ENCODE measurements at places on chromosomes 6 and 20.

- DNase-seq, result no peak
These were observed 44.5 kb upstream of the PHACTR3 start for GRCh38 chr20:59559863-59560262.

DNA sequence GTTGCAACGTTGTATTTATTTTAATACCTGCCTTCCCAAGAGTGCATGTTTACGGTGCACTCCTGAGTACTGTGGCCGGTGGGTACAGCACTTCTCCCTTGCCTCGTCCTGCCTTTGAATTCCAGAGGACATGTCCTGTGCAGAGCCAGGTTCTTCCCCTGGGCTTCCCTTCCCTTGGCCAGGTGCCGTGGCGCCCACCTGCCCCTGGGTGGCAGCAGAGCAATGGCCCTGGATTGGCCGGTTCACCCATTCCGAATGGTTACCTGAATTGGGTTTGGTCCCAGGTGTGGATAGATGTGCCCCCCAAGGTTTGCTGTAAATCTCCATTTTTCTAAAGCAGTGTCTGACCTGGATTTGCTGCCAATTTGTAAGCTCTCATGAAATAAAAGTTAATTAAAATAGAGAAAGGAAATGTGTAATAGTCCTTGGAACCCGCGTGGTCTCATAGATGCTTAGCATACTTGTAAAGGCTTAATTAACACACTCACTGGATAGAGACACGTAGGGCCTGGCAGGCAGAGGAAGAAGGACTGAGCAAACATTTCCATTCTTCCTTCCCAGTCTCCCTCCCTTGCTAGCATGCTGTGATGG, 40.6 kb downstream of the DTD1 start:
- DNase-seq, result no peak

GRCh38 chr6:156193381-156193780, 583.8 kb upstream of the ARID1B start:
- DNase-seq, result no peak

- DNase-seq, result no peak
These were observed 171.0 kb downstream of the BCKDHB start for GRCh38 chr6:80277501-80277900.

DNA sequence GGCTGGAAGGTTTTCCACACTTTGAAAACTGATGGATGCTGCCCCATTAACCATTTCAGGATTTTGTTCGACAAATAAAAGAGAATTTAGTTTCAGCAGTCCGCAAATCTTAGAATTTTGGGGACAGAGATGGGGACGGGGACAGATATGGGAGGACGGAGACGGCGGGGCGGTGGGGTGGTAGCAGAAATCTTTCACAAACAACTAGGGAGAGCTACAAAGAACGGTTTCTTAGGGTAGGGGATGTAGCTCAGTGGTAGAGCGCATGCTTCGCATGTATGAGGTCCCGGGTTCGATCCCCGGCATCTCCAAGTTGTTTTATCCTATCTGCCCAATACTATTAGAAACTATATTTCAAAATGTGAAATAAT, 15.1 kb downstream of the HMGN4 start:
- peak; percentile 58 for DNase-seq

GRCh38 chr20:21179757-21180156, 53.9 kb downstream of the KIZ start:
- no peak for DNase-seq

GRCh38 chr20:10676518-10676917, 2.7 kb upstream of the JAG1 start:
- no peak for DNase-seq

DNA sequence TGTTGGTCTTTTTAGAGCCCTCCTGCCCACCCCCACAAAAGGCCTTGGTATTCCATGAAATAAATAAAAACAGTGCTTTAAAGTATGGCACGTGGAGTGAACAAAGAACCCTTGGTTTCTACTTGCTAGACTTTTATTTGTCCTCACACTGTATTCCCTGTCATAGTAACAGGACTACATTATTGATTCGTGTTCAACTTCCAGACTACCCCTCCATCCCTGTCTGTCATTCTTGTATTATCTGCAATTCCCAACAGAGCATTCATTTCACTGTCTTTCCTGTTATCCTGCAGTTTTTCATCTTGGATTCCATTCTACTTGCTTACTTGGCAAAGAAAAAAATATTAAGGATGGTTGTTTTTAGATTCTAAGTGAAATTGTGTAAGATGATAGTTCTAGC, 307.4 kb upstream of the CNR1 start:
- DNase-seq, result no peak

DNA sequence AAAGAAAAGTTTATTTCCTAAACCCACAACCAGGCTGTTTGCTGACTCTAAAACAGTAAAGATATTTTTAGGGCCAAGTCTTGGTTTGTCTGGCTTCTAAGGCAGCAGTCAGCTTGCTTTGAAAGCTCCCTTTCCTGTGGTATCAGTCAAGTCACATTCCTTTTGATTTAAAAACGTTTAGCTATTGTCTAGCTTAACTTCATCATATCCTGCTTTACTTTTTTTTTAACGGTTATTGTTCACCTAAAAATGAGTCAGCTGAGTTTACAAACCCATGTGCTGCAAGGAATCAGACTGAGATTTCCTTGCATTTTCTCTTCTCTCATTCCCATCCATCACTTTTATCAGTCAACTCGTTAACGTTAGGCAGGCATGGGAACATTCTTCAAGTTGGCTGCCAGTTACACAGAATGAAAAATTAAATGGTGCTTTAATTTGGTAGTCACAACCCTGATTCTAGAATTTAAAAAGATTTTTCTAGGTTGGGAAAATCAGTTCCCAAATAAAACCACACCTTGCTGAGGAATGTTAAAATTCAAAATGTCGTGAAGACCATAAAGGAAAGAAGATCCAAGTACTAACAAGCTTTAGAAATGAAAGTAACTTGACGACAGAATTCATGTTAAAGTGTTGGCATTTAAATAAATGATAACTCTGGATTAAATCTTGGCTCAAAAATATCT, 45.9 kb downstream of the ELOVL5 start:
- peak; percentile 35 for DNase-seq

DNA sequence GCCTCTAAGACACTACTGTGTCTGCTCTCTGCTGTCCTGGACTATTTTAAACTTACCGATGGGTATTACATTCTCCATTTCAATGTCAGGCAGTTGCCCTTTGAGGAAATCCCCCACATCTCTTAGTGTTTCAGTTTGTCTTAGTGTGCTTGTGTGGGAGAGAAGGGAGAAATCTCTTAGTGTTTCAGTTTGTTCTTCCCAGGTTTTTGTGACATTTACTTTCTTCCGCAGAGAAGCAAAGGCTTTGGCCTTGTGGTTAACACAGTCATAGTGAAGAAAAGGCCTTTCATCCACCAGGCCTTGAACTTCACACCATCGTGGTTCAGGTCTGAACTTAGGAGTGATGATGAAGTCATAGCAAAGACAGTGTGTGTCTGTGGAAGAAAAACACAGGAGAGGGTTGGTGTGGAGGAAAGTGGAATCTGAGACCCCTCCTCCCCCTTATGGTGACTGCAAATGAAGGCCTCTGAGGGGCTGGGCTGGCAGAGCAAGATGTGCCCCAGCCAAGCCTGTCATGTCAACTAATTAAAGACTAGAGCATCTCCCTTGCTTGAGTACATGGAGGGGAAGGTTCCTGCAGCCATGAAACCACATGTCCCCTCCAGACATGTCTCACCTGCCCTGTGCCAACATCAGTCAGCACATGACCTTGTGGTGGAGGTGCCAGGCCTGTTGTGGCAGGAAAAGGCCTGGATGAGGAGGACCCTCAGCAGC, 23.9 kb downstream of the RAET1L start:
- no peak for DNase-seq

- no peak for DNase-seq
These were observed 92.7 kb upstream of the ARMC2 start for GRCh38 chr6:108755257-108756240.

DNA sequence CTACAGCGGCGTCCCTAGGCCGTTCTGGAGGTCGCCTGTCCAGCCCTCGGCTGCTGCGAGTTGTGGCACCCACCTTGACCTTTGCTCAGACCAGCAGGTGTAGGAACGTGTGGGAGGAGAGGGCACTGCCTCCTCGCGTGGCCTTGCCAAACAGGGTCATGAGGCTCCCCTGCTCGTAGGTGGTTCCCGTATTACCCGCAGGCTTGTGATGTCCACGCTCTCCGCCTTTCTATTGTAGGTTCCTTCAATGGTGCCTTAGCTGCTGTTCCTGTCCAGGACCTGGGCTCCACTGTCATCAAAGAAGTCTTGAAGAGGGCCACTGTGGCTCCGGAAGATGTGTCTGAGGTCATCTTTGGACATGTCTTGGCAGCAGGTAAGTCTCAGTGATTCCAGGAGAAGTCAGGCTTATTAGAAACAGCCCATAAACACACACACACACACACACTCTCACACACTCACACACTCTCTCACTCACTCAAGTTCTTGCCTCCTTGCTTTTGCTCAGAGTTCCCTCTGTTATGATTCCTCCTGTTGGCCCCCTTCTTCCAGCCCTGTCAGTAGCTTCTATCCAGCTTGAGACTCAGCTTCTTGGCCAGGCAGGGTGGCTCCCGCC, 942 bp downstream of the ACAT2 start:
- no peak for DNase-seq

GRCh38 chr6:11251553-11252360, 19.3 kb upstream of the NEDD9 start:
- no peak for DNase-seq

GRCh38 chr6:137896647-137897046, 29.6 kb downstream of the TNFAIP3 start:
- DNase-seq, result no peak

DNA sequence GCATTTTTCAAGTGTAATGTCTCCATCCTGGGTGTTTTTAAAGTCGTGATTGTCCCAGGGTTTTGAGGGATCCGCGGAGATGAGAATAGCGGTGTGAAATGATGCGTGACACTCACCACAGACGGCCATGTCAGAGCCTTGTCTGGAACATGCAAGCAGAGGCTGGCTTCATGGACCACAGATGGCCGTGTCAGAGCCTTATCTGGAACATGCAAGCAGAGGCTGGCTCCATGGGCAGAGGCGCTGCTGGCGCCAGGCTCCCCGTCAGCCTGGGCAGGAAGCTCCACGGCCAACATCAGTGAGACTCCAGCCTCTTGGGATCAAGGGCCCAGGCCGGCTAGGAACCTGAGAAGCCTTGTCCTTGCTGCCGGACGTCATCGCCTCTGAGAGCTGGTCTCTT, 7.7 kb upstream of the MRGBP start:
- DNase-seq, result no peak

GRCh38 chr6:7692453-7692784, 33.5 kb upstream of the BMP6 start:
- DNase-seq, result no peak

DNA sequence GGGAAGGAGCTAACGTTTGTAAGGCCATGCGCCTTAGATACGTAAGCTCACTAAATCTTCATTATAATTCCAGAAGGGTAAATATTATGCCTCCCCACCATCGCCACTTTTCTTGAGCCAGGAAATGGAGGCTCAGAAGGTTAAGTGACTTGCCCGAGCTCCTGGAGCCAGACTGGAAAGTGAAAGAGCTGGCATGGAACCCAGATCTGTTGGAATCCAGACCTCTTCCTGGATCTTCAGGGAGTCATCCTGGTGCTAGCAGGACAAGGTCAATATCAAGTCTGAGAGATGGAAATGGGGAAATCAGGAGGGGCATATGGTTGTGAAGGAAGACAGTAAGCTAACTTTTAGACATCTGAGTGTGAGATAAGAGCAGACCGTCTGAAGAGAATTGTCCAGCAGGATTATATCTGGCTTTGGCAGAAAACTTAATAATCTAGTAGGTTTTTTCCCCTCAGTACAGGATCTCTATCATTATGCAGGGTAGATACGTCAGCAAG, 6.2 kb downstream of the TMEM200A start:
- DNase-seq, result no peak

DNA sequence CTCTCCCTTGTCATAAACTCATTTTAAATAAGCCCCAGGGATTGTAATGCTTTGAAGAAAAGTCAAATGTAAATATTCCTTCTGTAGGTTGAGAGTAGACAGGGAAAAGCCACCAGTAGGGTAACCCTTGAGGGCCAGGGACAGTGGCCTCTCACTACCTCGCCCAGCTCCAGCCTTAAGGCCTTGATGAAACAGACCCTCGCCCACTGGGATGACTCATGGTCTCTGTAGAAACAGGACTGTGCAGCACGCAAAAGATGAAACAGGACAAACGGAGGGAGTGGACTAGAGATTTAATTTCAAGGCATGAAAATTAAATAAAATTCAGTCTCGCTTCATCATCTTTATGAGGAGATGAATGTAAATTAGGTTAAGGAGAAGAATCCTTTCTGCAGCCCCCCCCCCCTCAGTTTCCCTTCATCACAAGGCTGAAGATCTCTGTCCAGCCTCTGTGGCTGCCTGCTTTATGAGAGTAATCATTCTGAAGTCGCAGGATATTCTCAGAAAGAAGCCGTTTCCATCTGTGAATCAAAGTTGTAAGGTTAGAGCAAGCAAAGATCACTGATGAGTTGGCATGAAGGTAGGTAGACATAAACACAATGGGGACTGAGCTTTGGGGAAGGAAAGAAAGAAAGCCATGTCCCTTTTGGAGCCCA, 60.4 kb downstream of the TMEM200A start:
- no peak for DNase-seq

- no peak for DNase-seq
These were observed 118.1 kb upstream of the TMEM181 start for GRCh38 chr6:158441716-158442215.

DNA sequence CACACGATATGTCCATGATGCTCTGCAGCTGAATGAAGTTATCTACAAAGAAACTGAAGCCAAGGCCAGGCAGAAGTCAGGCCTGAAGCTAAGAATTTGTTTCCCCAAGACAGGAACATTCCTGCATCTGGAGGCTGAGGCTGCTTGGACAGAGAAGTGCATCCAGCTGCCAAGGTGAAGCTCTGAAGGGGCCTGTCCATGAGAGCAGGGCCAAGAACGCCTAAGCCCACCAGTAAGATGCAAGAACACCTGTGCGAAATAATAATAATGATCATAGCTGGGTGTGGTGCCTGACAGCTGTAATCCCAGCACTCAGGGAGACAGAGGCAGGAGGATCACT, 37.7 kb upstream of the B4GALT5 start:
- no peak for DNase-seq

- no peak for DNase-seq
These were observed 165.6 kb downstream of the PDE10A start for GRCh38 chr6:165497472-165497871.

DNA sequence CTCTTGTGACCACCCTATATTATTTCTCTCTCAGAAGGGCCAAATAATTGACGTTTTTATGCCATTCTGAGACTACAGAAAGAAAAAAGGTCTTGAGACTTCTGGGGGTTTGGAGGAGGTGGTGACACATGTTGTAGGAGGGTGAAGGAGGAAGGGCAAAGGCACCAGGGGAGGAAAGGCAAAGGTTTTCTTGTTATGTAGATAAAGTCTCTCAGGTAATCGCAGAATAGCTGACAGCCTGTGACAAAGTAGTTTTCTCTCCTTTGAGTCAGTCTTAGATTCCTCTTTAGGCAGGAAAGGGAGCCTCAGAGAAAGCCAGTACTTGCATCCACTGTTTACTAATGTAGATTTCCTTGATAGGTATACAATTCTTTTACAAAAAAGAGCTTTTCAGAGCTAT, 23.6 kb downstream of the OR2B2 start:
- DNase-seq, result no peak

GRCh38 chr6:154359679-154360078, 3.1 kb upstream of the IPCEF1 start:
- DNase-seq, result no peak
